B cell (primary cell): ENCODE measurements at places on chromosomes 7 and 10. TPM values are rescaled to one million over a fixed set of nuclear protein-coding genes. Genes with fewer than 3 reads are reported as not detected.

The KLHL7 gene
- total RNA-seq: 22.8 and 29.5 TPM in 2 replicates

The PIP gene
- total RNA-seq: not detected in 2 replicates

The KCNIP2 gene
- total RNA-seq: 3.5 and 7.2 TPM in 2 replicates

The TYW1B gene
- total RNA-seq: 9.4 and 9.5 TPM in 2 replicates

The CTAGE4 gene
- not detected in 2 replicates for total RNA-seq

The HSPA12A gene
- total RNA-seq: 17.7 and 18.8 TPM in 2 replicates

The CRTAC1 gene
- total RNA-seq: not detected in 2 replicates

The FEZF1 gene
- total RNA-seq: not detected in 2 replicates

The DYDC2 gene
- not detected in 2 replicates for total RNA-seq

The HTR7 gene
- total RNA-seq: not detected in 2 replicates

The OR13A1 gene
- total RNA-seq: 2.3 TPM in 2 replicates

The TRIL gene
- total RNA-seq: not detected in 2 replicates

The NUPR2 gene
- total RNA-seq: not detected in 2 replicates

The CALY gene
- total RNA-seq: not detected in 2 replicates
